Activated CD4-positive, alpha-beta T cell treated with anti-CD3 and anti-CD28 coated beads, Interleukin-2, amount 10 ng/mL, durations not matched to agents 7 days and 5 days (primary cell): ENCODE measurements at places on chromosomes 12 and 14. TPM values are rescaled to one million over a fixed set of nuclear protein-coding genes. Genes with fewer than 3 reads are reported as not detected.

Gene JPH4
- total RNA-seq: not detected

Gene SLC8A3
- total RNA-seq: not detected

Gene SSTR1
- not detected for total RNA-seq

Gene PARPBP
- 28.4 TPM for total RNA-seq

Gene GON7
- 17.9 TPM for total RNA-seq

Gene LBHD2
- total RNA-seq: not detected

Gene PIK3C2G
- not detected for total RNA-seq

Gene GLT1D1
- total RNA-seq: 0.10 TPM

Gene MUCL1
- total RNA-seq: not detected

Gene OR4E2
- not detected for total RNA-seq

Gene GLT8D2
- total RNA-seq: not detected

Gene IQSEC3
- total RNA-seq: not detected

Gene JDP2
- 0.99 TPM for total RNA-seq

Gene TRIM9
- total RNA-seq: 0.30 TPM
